ENCODE measurements at places on chromosomes 4 and X. TPM values are rescaled to one million over a fixed set of nuclear protein-coding genes. Genes with fewer than 3 reads are reported as not detected.

Gene NWD2
- not detected for polyA plus RNA-seq

Gene TMEM156
- 1.1 TPM for polyA plus RNA-seq

GRCh38 chr4:19038231-19038630 is 1016.7 kb upstream of the LCORL start:
- no peaks in the 10 kb centered on the region for H3K4me1 ChIP-seq
- no peak overlapping the region for H3K27ac ChIP-seq
- H3K27me3 ChIP-seq = no peaks in the 10 kb centered on the region
- no peaks in the 10 kb centered on the region for H3K36me3 ChIP-seq
- no peak overlapping the region for H3K4me3 ChIP-seq
- DNase-seq = no peak

DNA sequence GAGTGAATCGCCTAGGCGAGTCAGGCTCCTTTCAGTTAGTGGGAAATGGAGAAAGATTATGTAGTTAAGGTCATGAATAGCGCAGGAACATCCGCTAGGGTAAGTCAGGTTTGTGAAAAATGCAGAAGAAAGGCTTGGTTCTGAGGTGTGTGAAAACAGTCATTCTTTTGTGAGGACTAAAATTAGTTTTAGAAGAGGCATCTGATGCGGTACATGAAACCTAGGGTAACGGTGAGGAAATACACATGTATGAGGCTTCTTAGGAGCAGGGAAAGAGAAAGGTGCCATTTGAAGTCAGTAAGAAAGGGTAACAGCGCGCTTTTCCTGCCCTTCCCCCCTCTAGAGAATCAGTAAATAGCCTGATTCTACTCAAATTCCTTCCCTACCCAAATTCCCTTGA is 570 bp upstream of the RNF128 start:
- no peaks in the 10 kb centered on the region for H3K36me3 ChIP-seq
- no peak overlapping the region for H3K27ac ChIP-seq
- no peak for DNase-seq
- no peak overlapping the region for H3K4me3 ChIP-seq

DNA sequence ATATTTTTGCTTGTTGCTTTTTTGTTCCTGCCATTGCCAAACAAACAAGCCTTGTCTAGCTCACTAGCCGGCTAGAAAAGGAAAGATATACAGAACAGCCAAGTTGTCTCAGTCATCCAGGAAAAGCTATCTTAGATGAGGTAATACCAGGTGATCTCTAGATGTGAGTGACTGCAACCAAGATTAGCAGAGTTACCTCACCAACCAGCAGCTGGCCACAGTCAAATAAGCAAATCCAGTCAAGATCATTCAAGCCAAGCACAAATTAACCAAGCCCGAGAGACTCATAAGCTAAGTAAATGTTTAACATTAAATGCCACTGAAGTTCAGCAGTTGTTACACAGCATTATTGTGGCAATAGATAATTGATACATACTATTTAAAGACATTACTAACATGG is 108.6 kb downstream of the CENPC start:
- no peak overlapping the region for H3K4me3 ChIP-seq
- no peaks in the 10 kb centered on the region for H3K27me3 ChIP-seq
- H3K36me3 ChIP-seq = no peaks in the 10 kb centered on the region
- H3K4me1 ChIP-seq = peaks cover 8% of the 10 kb centered on the region

Gene DMRTC1
- polyA plus RNA-seq = not detected

Gene ALB
- polyA plus RNA-seq = not detected

DNA sequence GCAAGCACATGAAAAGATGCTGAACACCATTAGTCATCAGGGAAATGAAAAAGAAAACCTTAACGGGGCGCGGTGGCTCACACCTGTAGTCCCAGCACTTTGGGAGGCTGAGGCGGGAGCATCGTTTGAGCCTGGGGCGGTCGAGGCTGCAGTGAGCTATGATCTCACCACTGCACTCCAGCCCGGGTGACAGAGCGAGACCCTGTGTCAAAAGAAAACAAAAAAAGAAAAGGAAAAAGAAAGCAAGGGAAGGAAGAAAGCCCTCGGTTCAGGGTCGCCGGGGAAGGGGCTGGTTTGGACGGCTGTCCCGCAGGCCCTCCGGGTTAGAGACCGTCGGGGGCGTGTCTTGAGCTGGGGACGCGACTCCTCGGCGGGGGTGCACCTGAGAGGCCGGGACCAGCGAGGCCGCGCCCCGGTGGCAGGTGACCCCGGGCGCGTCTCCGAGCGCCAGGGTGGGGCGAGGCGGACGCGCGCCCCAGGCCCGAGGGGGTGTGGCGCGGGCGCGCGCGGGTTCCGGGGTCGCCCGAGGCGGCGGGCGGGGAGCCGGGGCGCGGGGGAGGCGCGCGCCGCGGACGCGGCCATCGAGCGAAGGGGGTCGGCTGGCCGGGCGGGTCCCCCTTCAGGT is 478 bp upstream of the PLXNA3 start:
- H3K27me3 ChIP-seq = peaks cover 12% of the 10 kb centered on the region
- peaks cover 6% of the 10 kb centered on the region for H3K36me3 ChIP-seq
- H3K4me3 ChIP-seq = peak overlapping the region; percentile 67
- no peak for DNase-seq
- H3K27ac ChIP-seq = no peak overlapping the region
- H3K4me1 ChIP-seq = peaks cover 6% of the 10 kb centered on the region

DNA sequence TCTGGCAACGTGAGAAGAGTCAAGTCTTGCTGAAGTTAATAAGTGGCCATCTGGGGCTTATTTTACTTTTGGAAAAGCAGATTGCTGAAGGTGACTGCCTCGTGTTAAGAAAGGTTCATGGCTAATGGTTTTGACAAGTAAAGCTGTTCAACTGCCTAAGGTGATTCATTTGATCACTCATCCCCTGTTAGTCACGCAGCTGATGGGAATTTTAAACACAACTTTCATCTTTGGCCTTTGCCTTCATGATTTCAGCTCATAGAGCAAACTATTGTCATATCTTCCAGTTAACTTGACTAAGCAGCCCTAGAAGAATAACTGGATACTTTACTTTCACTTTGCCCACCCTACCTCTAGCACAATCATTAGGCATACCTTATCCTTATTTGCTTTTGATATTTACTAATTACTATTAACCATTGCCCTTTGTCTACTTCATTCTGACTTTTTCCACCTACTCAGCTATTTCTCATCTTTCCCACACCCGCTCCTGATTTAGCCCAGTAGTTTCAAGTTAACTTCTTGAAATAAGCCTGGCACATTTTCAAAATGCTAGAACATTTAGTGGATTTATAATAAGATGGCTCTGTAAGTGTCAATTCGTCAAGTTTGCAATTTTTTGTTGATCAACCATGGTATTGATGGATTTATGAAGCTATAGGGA is 170.6 kb upstream of the S100G start:
- peaks cover 14% of the 10 kb centered on the region for H3K27me3 ChIP-seq
- no peak for DNase-seq
- no peak overlapping the region for H3K27ac ChIP-seq
- peaks cover 20% of the 10 kb centered on the region for H3K4me1 ChIP-seq
- no peaks in the 10 kb centered on the region for H3K36me3 ChIP-seq

DNA sequence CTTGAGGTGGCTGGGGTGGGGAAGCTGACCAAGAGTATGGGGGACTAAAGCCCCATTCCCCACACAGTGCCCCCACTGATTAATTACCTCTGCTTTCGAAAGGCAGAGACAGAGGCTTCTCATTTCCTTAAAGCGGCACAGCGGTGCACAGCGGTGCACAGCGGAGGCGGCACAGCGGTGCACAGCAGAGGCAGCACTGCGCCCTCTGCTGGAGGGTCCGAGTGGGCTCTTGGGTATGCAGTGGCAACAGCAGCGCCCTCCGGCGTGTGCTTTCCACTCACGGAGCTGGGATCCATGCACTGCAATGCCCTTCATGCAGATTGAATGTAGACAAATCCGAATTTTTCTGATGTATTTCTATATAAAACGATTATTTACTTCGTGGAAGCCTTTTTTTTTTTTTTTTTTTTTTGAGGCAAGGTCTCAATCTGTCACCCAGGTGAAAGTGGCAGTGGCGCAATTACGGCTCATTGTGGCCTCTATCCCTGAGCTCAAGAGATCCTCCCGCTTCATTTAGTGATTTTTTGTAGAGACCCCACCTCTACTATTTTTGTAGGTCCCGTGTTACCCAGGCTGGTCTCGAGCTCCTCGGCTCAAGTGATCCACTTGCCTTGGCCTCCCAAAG is 19.7 kb upstream of the PRPS2 start:
- H3K4me1 ChIP-seq = peaks cover 3% of the 10 kb centered on the region
- no peak overlapping the region for H3K4me3 ChIP-seq
- H3K36me3 ChIP-seq = no peaks in the 10 kb centered on the region
- DNase-seq = peak; percentile 73
- H3K27ac ChIP-seq = no peak overlapping the region

DNA sequence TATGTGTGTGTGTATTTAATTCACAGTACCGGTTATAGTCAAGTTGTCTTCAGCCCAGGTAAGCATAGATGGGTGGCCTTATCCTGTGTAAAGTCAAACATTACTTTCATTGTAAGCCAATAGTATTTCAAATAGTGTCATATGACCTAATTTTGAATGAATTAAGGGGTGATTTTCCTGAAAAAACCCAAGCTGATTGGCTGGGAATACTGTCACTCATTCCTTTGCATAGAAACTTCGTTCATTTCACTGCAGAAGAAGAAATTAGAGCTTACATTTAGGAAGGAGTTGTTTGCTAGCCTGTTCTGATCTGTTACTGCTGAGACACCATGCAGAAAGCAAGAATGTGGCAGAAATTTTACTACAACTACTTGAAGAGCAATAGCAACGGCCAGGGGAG is 45.4 kb downstream of the SMARCAD1 start:
- H3K27ac ChIP-seq = no peak overlapping the region
- H3K4me1 ChIP-seq = no peaks in the 10 kb centered on the region
- no peak for DNase-seq
- no peaks in the 10 kb centered on the region for H3K27me3 ChIP-seq
- H3K36me3 ChIP-seq = peaks cover 36% of the 10 kb centered on the region

DNA sequence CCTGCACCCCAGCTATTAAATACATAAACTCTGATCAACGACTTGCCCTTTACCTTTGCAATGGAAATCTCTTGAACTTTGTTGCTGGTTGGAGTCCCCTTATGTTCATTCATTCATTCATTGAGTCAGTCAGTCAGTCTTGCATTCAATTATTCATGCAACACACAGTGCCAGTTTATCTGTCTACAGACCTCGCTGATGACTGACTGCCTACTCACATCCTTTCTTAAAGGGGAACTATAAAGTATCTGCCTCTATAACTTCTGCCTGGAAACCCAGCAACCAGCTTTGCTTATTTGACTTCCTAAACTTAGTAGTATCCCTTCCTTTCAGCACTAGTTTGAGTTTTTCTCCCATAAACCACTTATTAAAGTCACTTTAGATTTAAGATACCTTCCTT is 620.8 kb upstream of the ADGRL3 start:
- H3K4me3 ChIP-seq = no peak overlapping the region
- no peak for DNase-seq
- H3K27ac ChIP-seq = no peak overlapping the region
- H3K36me3 ChIP-seq = no peaks in the 10 kb centered on the region

- no peaks in the 10 kb centered on the region for H3K36me3 ChIP-seq
- DNase-seq = no peak
- H3K27ac ChIP-seq = no peak overlapping the region
- H3K4me1 ChIP-seq = no peaks in the 10 kb centered on the region
These were observed 7.0 kb downstream of the PCDH10 start for GRCh38 chr4:133156096-133156495.

DNA sequence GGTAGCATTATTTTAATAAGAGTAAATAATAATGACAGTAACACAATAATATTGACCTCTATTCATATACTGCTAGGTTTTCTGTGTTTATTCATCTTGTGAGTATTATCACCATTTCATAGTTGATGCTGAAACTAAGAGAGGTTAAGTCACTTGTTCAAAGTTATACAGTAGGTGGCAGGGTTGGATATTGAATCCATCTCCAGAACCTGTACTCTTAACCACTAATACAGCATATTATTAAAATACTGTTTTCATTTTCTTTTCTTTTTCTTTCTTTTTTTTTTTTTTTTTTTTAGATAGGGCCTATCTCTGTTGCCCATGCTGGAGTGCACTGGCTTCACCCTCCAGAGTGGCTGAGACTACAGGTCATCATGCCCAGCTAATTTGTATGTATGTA is 7.1 kb upstream of the ELF2 start:
- no peak overlapping the region for H3K4me3 ChIP-seq
- H3K27ac ChIP-seq = no peak overlapping the region
- peaks cover 25% of the 10 kb centered on the region for H3K4me1 ChIP-seq
- no peaks in the 10 kb centered on the region for H3K36me3 ChIP-seq
- DNase-seq = peak; percentile 35

Gene DCHS2
- not detected for polyA plus RNA-seq

GRCh38 chr4:147194114-147194513 is 248.4 kb upstream of the TTC29 start:
- H3K4me3 ChIP-seq = no peak overlapping the region
- H3K27me3 ChIP-seq = no peaks in the 10 kb centered on the region
- H3K4me1 ChIP-seq = no peaks in the 10 kb centered on the region
- no peak overlapping the region for H3K27ac ChIP-seq
- no peak for DNase-seq
- H3K36me3 ChIP-seq = no peaks in the 10 kb centered on the region

Gene RHOXF2
- polyA plus RNA-seq = not detected

DNA sequence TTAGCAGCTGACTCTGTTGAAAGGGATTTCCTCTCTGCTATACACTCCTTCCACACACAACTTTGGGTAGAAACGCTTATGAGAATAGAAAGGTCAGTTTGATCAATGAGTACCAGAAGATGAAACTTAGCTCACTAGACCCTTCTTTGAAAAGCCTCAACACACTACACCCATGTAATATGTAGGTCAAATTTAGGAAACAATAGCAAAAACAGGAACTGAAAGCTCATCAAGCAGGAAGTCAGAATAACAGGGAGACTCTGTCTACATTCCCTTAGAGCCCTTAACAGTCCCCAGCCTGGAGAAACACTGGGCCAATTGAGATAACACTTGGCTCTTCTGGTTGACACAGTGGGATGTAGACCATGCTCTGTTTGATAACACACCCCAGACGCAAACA is 30.7 kb downstream of the SRPX2 start:
- peak; percentile 43 for DNase-seq
- H3K36me3 ChIP-seq = no peaks in the 10 kb centered on the region
- H3K27me3 ChIP-seq = peaks cover 20% of the 10 kb centered on the region

GRCh38 chr4:169485791-169486742 is 126.3 kb downstream of the NEK1 start:
- H3K4me3 ChIP-seq = no peak overlapping the region
- no peaks in the 10 kb centered on the region for H3K36me3 ChIP-seq
- no peak overlapping the region for H3K27ac ChIP-seq

Gene PRDM5
- 0.12 TPM for polyA plus RNA-seq

GRCh38 chr4:139773560-139774318 is 108.1 kb downstream of the MGST2 start:
- no peak for DNase-seq
- no peak overlapping the region for H3K27ac ChIP-seq
- no peak overlapping the region for H3K4me3 ChIP-seq
- no peaks in the 10 kb centered on the region for H3K36me3 ChIP-seq
- no peaks in the 10 kb centered on the region for H3K27me3 ChIP-seq
- no peaks in the 10 kb centered on the region for H3K4me1 ChIP-seq

- H3K4me3 ChIP-seq = no peak overlapping the region
- peak; percentile 79 for DNase-seq
- no peaks in the 10 kb centered on the region for H3K4me1 ChIP-seq
- no peaks in the 10 kb centered on the region for H3K36me3 ChIP-seq
- H3K27ac ChIP-seq = no peak overlapping the region
These were observed 46.7 kb downstream of the C4orf46 start for GRCh38 chr4:158624889-158625478.

- DNase-seq = no peak
- H3K27me3 ChIP-seq = no peaks in the 10 kb centered on the region
- no peaks in the 10 kb centered on the region for H3K36me3 ChIP-seq
These were observed 24.9 kb upstream of the ZDHHC15 start for GRCh38 chrX:75547783-75548182.
